Mucosa of descending colon (tissue), 3 donors: ENCODE measurements at places on chromosomes 5 and 9. TPM values are rescaled to one million over a fixed set of nuclear protein-coding genes. Genes with fewer than 3 reads are reported as not detected.

The PKD2L2 gene
- total RNA-seq = not detected

The ORM2 gene
- total RNA-seq = 1.0 TPM

The JAKMIP2 gene
- 2.0 TPM for total RNA-seq

The PCDHB7 gene
- 0.55 TPM for total RNA-seq

DNA sequence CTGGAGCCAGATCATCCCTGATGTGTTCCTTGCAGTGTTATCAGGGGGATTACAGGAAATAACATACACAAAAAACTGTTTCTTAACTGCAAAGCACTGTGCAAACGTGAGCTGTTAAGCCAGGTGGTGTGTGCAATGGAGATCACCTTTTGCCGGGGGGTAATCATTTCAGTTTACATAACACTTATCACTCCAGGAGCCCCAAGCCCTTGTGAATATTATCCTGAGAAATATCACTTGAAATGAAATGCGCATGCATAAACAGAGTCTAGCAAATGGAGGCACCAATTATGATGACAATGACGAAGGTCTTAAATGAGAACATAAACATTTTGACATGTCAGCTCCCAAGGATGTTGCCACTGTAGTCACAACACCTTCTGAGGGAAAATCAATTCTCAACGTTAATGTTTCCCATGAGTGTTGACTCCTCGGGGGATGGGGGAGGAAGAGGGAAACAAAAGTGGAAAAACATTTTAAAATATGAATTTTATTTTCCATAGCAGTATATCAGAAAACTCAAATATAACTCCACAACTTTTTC lies 54.5 kb upstream of the RAD23B start:
- DNase-seq = no peak

DNA sequence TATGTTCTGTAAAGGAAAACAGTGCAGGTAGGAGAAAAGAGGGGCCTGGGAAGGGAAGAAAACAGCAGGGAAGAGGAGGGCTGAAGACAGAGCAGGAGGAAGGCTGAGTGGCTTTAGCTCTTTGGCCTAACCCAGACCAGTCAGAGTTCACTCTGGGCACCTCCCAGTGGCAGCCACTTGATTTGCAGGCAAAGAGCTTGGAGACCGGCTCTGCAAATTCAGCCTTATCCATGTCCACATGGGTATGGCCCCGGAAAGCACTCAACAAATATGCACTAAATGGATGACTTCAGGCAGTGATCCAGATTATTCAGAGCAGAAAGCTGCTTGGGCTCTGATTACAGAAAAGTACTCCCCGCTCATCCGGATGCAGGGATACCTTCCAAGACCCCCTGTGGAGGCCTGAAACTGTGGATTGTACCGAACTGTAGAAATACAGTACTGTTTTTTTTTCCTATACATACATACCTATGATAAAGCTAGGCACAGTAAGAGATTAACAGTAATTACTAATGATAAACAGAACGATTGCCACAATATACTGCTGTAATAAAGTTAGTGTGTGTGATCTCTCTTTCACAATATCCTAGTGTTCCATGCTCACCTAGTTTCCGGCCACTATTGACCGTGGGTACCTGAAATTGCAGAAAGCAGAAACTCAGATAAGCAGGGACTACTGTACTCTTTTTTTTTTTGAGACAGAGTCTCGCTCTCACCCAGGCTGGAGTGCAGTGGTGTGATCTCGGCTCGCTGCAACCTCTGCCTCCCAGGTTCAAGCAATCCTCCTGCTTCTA lies 4.6 kb upstream of the RNU6ATAC start:
- DNase-seq = no peak

DNA sequence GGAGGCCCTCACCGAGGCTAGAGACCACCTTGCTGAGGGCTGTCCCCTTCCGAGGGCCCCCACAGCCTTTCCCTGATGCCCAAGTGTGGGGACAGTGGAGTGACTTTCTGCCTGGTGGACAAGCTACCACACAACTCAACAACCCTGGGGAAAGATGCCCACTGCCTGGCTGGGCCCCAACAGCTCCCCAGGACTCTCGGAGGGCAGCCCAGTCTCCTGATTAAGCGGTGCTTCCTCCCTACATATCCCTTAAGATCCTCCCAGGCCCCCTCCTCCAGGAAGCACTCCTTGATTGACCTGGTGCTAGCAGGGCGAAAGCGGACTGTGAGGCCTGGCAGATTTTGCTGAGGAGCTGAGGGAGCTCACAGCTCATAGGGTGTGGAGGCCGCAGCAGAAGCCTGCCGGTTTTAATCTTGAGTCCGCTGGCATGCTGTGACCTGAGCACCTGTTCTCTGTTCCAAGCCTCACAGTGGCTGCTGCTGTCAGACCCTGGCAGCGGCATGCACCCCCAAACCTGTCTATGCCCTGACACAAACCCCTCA lies 2.2 kb downstream of the NSMF start:
- no peak for DNase-seq

DNA sequence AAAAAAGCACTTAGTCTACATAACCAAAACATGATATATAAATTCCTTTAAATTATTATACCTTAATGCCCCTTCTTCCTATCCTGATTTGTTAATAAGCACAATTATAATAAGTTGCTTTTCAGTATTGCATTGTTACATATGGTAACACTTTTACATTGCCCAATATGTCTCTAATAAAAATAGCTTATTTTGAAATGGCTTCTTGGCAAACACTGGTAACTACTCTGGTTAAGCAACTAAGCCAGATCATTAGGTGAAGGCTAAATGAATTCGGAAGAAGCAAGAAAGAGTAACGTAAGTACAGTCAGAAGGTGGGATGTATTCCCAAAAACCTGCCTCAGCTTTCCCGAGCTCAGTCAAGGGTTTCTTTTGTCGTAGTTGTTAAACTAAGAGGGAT lies 85.3 kb downstream of the TTC39B start:
- DNase-seq = no peak

DNA sequence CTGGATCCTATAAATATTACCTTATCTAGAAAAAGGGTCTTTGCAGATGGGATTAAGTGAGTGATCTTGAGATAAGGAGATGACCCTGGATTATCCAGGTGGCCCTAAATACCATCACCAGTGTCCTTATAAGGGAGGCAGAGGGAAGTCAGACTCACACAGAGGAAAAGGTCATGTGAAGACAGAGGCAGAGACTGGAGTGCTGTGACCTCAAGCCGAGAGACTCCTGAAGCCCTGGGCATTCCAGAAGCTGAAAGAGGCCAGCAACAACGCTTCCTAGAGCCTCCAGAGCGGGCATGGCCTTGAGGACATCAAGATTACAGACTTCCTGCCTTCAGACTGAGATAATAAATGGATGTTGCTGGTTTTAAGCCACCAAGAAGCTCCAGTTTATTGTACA lies 118.8 kb downstream of the ATPSCKMT start:
- DNase-seq = no peak

GRCh38 chr5:124402144-124402581 lies 344.3 kb downstream of the ZNF608 start:
- no peak for DNase-seq

DNA sequence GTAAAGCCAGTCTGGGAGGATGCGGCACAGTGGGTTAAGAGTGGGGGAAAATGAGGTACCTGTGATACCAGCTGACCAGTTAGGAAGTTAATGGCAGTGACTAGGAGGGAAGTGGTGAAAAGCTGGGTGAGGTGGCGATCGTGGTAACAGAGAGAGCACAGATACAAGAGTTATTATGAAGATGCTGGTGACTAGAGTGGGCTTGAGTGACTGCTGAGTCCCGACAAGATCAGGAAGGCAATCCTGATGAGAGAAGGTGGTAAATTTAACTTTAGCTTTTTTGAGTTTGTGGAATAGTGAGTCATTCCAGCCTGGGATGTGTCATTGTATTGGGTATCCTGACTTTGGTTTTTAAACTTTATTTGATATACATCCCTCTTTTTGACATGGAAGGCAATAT lies 38.8 kb downstream of the CMYA5 start:
- no peak for DNase-seq
